ENCODE measurements at places on chromosomes 2 and 18. TPM values are rescaled to one million over a fixed set of nuclear protein-coding genes. Genes with fewer than 3 reads are reported as not detected.

Gene HJURP
- 42.0 TPM for total RNA-seq

Gene GPR35
- total RNA-seq, result 0.13 TPM

Gene LRRC30
- total RNA-seq, result not detected

Gene CRYBA2
- total RNA-seq, result not detected

Gene AFF3
- not detected for total RNA-seq

Gene EVX2
- not detected for total RNA-seq

Gene LINC00305
- not detected for total RNA-seq

Gene TCF23
- total RNA-seq, result not detected

Measured in thoracic aorta endothelial cell (primary cell).